ENCODE measurements at places on chromosomes 6 and 20. TPM values are rescaled to one million over a fixed set of nuclear protein-coding genes. Genes with fewer than 3 reads are reported as not detected.

The TASP1 gene
- polyA plus RNA-seq = 8.4 TPM

The TUBB1 gene
- polyA plus RNA-seq = 0.09 TPM

The SPATS1 gene
- polyA plus RNA-seq = not detected

The RBM12 gene
- polyA plus RNA-seq = 18.1 TPM

The IL17A gene
- not detected for polyA plus RNA-seq

The WFDC2 gene
- not detected for polyA plus RNA-seq

The POLH gene
- polyA plus RNA-seq = 23.0 TPM

The SEMG1 gene
- polyA plus RNA-seq = not detected

The OR2J3 gene
- polyA plus RNA-seq = not detected

The OVOL2 gene
- polyA plus RNA-seq = not detected

The ELOVL2 gene
- 0.42 TPM for polyA plus RNA-seq

The CYP24A1 gene
- 0.43 TPM for polyA plus RNA-seq

The TFAP2A gene
- 8.4 TPM for polyA plus RNA-seq

The TFAP2D gene
- polyA plus RNA-seq = not detected

The APCDD1L gene
- 15.7 TPM for polyA plus RNA-seq

The ADGB gene
- polyA plus RNA-seq = not detected

The TRIM10 gene
- polyA plus RNA-seq = not detected

The OLIG3 gene
- polyA plus RNA-seq = not detected

The PRDM1 gene
- polyA plus RNA-seq = 3.5 TPM

The TGM3 gene
- 0.25 TPM for polyA plus RNA-seq

The CAGE1 gene
- not detected for polyA plus RNA-seq

The YIPF3 gene
- 190 TPM for polyA plus RNA-seq

The RNF182 gene
- 1.8 TPM for polyA plus RNA-seq

The GJA1 gene
- 68.1 TPM for polyA plus RNA-seq

The KCNK16 gene
- polyA plus RNA-seq = not detected

The ANGPT4 gene
- not detected for polyA plus RNA-seq
